H1 (cell line): ENCODE measurements at places on chromosomes 13 and 19. TPM values are rescaled to one million over a fixed set of nuclear protein-coding genes. Genes with fewer than 3 reads are reported as not detected.

Gene SIGLEC7
- polyA plus RNA-seq, result not detected in 2 replicates

DNA sequence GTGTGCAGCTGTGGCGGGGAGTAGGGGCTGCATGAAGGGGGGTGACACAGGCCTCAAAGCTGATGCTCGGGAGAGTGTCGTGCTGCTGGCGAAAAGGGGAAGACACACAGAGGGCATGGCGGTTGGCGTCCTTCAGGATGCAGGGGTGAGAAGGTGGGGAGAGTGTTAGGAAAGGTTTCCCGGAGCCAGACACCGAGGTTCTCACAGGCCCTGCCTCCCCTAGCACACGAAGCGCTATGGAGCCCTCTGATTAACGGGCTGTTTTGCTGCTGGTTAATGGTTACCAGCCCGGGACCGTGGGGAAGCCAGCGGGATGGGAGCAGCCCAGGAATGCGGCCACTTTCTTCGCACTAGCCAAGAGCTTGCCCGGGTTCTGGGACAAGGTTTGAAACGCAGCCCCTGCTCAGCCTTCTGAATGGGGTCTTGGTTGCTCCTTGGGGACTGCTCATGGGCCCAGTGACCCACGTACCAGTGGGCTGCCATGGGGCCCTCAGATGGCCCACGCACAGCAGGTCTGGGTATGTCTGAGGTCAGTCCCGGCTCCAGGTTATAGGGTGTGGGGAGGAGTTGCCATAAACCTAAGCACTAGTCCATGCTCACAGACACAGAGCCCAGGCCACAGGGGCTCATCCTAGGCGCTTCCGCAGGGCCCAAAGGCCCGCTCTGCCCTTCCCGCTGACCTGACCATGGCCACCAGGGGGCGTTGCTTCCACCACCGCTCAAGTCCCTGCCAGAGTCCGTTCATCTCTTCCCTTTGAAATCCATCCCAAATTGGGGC is 31.3 kb upstream of the ISYNA1 start:
- DNase-seq, result peak; percentile 53

DNA sequence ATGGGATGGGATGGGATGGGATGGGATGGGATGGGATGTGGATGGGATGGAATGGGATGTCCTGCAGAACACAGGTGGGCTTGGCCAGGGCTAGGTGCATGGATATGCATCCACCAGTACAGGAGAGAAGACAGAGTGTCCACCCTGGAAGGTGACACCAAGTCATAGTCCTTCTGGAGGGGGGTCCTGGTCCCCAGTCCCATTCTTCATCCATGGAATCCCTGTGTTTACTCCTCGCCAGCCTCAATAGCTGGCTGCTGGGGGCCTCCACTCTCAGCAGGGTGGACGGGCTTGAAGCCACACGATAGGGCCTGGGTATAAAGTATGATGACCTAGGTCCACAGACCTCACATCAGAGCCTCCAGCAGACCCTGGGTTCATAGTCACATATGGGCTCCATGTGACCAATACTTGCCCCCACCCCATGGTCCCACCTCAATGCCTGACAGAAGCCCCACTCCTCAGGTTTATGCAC is 40.1 kb downstream of the RFX2 start:
- DNase-seq, result no peak

DNA sequence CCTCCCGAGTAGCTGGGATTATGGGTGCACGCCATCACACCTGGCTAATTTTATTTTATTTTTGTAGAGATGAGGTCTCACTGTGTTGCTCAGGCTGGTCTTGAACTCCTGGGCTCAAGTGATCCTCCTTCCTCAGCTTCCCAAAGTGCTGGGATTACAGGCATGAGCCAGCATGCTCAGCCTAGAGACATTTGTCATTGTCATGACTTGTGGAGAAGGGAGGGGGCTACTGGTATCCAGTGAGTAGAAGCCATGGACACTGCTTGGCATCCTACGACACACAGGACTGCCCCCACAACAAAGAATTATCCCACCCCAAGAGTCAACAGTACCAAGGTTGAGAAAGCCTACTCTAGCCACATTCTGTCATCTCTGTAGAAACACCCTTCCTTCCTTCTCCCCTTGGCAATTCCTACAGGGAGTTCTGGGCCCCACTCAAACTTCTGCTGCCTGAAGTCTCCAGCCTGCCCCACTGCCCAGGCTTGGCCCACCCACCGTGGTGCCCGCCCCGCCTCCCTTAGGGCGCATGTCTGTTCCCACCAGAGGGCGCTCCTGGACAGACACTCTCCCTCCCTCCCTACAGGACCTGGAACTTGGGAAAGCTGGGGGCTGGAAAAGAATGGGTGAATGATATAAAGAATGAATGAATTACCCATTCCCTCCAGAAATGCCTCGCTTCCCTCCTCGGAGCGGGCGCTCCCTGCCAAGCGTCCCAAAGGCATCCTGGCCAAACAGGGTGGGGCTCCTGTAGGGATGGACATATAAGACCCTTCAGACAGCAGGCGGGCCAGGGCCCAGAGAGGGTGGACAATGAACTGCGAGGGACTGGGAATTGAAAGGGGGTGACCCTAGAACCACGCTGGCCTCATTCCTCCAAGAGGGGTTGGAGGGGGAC is 5.5 kb upstream of the EMP3 start:
- no peak for DNase-seq

DNA sequence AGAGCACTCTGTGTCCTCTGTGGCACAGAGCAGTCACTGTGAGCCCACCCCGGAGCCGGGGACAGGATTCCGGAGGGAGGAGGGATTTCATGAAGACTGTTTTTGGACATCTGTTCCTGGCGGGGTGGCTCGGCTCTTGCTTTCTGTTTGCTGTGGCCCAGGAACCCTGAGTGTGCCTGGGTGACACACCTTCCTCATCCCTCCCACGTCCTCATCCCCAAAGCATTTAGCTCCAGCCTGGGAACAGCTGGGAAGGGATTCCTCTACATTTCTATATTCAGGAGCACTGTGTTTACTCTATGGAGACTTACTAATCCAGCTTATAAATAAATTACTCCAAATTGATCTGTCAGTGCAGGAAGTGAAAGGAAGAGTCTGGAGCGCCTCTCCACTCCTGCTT is 97.8 kb upstream of the UBL3 start:
- DNase-seq, result no peak
